ENCODE measurements at places on chromosomes 2 and 18.

DNA sequence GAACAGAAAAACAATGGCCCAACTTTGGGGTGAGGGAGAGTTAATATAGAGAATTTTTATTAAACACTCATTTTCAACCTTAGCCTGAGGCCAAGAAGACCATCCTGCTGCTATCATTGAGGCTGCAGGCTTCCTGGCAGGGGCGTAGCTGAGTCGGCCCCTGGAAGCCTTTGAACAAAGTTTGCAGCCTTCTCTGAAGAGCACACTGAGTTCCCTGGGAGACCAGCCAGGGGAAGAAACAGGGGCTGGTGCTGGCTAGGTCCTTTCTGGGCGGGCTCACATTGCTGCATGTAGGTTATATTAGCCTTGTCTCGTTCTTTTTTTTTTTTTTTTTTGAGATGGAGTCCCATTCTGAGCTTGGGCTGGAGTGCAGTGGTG lies 126.8 kb upstream of the HS6ST1 start:
- no peak for DNase-seq

DNA sequence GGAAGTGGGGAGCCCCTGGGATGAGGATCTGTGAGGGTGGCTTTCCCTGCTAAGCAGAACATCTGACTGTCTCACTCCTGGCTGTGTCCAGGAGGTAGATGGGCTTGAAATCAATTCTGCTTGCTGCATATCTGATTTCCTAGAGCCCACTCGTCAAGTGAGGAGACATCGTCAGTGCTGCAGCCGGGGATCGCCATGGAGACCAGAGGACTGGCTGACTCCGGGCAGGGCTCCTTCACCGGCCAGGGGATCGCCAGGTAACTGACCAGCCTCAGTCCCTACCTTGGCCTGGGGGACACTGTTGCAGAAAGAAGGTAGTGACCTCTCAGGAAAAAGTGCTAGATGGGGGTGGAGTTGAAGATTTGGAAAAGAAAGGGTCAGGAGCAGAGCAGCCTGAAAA lies 31.3 kb downstream of the CNGA3 start:
- no peak for DNase-seq

GRCh38 chr2:72745679-72746368 lies 80.0 kb downstream of the EXOC6B start:
- DNase-seq, result peak; percentile 36

GRCh38 chr2:120805602-120806001 lies 69.9 kb downstream of the GLI2 start:
- no peak for DNase-seq

- DNase-seq, result no peak
Observed at GRCh38 chr2:168858146-168858545, 32.1 kb downstream of the SPC25 start.

GRCh38 chr2:215933151-215933550 lies 80.2 kb downstream of the MREG start:
- no peak for DNase-seq

DNA sequence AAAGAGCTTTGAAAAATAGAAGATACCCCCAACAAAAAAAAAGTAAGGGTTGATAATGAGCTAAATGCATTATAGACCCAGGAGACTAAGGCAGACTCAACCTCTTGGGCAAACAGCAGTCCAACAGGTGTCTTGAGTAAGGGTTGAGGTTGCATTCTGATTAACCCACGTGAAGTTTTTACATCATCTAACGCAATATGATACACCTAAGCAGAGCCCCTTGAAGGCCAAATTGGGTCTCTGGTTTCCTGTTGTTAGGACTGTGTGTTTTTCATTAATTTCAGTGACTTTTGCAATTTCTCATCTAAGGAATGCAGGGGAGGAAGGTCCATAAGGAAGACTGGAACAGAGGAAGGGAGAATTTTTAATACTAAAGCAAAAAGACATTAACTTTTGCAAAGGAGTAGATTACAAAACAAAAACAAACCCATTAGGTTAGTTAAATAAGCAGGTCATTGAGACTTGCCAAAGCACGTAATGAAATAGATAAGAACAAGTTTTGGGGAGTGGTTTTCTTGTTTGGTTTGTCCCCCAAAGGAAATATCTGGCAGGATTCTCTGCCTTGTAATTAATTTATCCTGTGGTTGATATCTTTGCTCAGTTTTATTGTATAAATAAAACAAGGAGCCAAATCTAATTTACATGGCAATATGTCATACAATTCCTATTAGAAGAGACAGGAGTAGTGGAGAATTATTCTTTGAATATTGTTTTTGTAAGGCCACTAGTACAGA lies 244.3 kb downstream of the ETAA1 start:
- DNase-seq, result no peak

GRCh38 chr18:47490882-47491281 lies 239.4 kb upstream of the SKOR2 start:
- no peak for DNase-seq

- DNase-seq, result no peak
Observed at GRCh38 chr2:231221761-231222160, 23.3 kb downstream of the ARMC9 start.

- peak; percentile 82 for DNase-seq
Observed at GRCh38 chr2:127649684-127650040, 3.7 kb downstream of the GPR17 start.

DNA sequence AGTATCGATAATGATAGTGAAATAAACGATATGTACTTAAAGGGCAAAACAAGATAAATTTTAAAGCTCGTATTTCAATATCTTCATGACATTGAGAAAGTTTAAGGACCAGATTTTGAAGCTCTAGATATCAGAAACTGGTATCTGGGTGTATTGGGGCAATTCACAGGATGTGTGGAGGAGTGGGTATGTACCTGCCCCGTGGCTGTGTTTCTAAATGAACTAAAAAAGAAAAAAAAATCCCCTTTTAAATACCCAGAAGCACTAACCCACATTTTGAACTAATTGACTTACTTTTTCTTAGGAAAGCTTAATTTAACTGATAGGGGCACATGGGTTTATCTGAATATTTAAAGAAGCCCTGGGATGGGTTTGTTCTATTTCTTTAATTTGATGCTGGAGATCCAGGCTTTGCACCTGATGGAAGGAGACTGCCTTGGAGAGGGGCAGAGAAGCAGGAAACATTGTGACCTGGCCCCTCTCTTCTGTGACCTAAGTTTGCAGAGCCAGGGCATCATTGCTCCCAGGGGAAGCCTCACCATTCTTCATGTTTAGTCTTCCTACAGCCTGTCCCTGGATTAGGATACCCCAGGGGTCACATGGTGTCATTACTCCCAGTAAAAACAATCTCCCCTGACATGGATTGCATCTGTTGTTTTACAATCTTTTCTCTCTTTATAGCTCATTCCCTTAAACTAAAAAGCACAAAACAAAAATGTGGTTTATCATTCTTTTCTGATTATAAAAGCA lies 7.6 kb upstream of the KCTD1 start:
- no peak for DNase-seq

DNA sequence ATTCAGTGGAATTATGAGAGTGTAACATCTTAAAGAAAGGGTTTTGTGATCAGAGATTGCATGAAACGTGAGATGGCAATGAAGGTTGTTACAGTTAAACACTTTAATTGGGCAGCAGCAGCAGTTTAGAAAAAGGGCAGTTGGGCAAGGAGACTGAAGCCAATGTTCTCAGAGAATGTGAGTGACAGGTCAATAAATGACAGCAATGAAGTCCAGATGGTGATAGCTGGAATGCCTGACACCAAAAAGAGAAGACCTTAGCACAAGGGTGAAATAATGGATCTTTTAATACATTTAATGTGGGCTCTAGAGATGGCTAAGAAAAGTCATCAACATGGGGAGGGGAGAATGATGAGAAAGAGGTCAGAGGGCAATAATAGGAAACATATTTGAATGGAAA lies 89.4 kb upstream of the CDH7 start:
- DNase-seq, result no peak

DNA sequence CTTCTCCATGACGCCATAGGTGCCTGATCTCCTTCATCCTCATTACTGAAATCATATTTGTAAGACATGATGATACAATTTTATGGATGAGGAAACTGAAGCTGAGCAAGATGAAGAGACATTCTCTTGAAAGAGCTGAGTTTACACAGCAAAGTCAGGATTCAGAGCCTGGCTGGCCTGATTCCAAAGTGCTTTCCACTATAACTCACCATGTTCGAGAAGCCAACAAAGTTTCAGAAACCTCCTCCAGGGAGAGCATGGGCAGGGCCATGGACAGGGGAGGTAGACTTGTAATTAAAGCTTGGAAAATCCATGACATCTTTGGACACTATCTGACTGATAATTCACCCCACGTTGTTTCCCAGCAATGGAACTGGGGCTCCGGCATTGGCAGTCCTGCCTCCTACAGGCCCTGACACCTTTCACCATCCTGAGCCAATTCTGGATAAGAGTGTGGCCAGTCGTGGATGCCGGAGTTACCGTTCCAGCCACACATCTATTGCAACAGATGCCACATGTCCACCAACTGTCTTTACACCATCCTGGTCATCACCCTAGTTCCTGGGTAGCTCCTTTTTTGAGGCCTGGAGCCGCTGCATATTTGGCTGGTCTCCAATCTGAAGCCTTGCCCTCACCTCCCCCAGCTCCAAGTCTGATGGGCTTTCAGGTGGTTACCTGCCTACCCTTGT lies 85.0 kb upstream of the PPP1CB start:
- DNase-seq, result no peak

DNA sequence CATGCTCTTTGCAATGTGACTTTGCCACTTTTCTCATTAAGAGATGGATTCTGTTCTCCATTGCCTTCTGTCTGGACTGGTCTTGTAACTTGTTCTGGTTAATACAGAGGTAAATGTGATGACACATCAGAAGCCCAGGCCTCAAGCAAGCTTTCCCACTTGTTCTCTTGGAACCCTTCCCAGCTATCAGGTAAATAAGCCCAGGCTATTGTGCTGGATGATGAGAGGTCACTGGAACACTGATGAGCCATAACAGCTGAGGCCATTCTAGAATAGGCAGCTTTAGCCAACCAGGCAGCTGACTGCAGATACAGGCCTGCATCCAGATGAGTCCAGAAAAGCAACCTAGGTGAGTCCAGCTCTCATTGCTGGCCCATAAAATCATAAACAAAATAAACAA lies 1007.0 kb upstream of the ACVR2A start:
- no peak for DNase-seq

- DNase-seq, result no peak
Observed at GRCh38 chr2:237551071-237551574, 15.3 kb upstream of the PRLH start.

- DNase-seq, result no peak
Observed at GRCh38 chr2:236257575-236257974, 6.6 kb downstream of the ASB18 start.

- no peak for DNase-seq
Observed at GRCh38 chr2:78910376-78910775, 115.1 kb upstream of the REG3G start.

DNA sequence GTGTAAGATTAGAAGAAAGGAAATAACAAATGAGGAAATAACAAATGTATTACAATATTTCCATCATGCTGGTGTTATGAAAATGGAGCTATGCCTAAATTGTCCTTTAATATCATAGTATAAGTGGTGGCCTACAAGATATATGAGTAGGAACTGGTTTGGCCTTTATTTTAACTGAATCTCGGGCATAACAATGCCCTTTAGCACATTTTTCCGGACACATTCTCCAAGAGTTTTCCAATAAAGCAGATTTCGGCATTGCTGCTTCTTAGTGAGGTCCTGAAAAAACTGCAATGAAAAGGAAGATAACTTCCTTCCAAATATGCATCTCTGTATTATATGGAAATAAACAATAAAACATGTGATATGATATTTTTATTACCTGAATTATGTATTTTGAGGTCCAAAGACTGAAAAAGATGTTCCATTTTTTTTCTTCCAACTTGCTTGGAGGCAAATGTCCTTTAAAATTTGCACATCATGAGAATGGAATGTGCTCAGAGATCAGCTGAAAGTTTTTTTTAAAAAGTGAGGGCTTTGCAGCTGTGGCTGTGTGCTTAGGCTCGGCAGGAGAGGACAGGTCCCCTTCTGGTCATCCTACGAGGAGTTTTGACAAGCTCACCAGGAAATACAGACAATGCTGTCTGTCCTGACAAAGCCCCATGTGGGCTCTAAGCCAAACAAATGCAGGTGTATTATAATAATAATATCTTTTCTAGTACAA lies 132.3 kb upstream of the RND3 start:
- DNase-seq, result no peak

- no peak for DNase-seq
Observed at GRCh38 chr2:142993771-142994170, 116.3 kb downstream of the KYNU start.

DNA sequence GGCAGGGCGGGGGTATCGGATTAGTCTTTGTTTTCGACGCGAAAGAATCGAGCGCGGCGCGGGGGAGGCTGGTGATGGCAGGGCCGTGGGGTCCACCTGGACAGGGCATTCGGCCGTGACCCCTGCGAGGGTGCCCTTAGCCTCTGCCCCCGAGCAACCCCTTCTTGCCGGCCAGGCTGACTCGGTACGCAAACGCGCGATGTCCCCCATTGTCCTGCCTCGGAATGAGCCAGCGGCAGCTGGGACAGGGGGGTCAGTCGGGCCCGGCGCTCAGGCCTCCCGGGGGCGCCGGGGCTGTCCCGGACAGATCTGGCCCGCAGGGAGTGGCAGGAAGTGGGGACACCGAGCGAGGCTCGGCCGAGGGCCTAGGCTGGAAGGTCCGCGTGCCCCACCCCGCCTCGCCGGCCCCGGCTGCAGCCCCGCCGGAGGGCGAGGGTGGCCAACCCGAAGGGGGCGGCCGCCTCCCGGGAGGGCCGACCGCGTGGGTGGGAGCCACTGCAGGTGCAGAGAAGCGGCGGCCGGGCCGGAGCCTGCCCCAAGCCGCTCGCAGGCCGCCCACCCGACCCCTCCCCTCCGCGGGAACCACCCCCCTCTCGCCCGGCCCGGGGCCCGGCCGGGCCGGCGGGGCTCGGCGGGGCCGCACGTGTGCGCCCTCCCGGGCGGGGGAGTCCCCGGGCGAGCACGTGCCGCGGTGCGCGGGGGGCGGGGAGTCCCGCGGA lies at the start of gene TET3:
Gene TET3, plus strand, starts transcription at position 708 of the 719 bp plus-strand sequence. CDS start 1,494 bp downstream, outside the sequence.
- no peak for DNase-seq

DNA sequence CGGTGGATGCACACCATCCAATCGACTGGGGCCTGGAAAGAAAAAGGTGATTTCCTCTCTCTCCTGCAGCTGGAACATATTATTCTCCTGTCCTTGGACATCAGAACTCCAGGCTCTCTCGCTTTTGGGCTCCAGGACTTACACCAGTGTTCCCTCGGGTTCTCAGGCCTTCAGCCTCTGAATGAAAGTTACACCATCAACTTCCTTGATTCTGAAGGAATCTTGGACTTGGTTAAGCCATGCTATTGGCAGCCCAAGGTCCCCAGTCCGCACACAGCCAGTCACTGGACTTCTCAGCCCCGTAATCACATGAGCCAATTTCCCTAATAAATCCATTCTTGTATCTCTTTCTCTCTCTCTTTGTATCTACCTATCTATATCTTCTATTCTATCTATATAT lies 418.9 kb downstream of the IRS1 start:
- DNase-seq, result no peak

DNA sequence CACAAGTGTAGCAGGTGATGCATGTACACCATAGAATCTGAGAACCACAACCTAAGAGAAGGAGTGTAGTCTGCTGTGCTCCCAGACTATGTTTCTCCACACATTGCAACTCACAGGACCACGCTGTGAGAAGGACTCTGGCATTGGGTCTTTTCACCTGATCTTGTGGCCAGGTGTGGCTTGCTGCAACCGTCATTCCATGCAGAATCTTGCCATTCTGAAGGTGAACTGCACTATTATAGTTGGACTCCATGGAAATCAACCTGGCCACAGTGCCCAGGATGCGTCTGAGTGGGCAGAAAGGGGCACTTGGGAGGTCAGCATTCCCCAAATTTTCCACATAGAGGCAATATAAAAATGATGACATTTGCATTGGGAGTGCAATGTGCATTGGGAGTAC lies 122.2 kb downstream of the CAPN13 start:
- no peak for DNase-seq

- no peak for DNase-seq
Observed at GRCh38 chr18:65815506-65815905, 64.7 kb downstream of the CDH7 start.

GRCh38 chr2:88036606-88037005 lies 19.0 kb downstream of the KRCC1 start:
- no peak for DNase-seq
